ENCODE measurements at places on chromosomes 5 and 9. TPM values are rescaled to one million over a fixed set of nuclear protein-coding genes. Genes with fewer than 3 reads are reported as not detected.

Gene TEX48
- not detected for total RNA-seq

Gene EIF4E1B
- not detected for total RNA-seq

GRCh38 chr9:35774907-35775635, 16.3 kb upstream of the NPR2 start:
- no peak overlapping the region for H3K4me3 ChIP-seq
- no peaks in the 10 kb centered on the region for H3K36me3 ChIP-seq
- no peak overlapping the region for H3K27ac ChIP-seq
- no peaks in the 10 kb centered on the region for H3K4me1 ChIP-seq
- H3K27me3 ChIP-seq = no peaks in the 10 kb centered on the region

Gene SLC36A3
- total RNA-seq = not detected

Gene IL3
- total RNA-seq = not detected

Gene GLRA1
- not detected for total RNA-seq

Gene ZNF883
- total RNA-seq = 6.6 TPM

Gene CAVIN4
- not detected for total RNA-seq
